Esophagus squamous epithelium (tissue), 5 donors: ENCODE measurements at places on chromosomes 13 and 19.

GRCh38 chr13:113145911-113146598 lies 12.4 kb upstream of the PROZ start:
- DNase-seq = no peak

DNA sequence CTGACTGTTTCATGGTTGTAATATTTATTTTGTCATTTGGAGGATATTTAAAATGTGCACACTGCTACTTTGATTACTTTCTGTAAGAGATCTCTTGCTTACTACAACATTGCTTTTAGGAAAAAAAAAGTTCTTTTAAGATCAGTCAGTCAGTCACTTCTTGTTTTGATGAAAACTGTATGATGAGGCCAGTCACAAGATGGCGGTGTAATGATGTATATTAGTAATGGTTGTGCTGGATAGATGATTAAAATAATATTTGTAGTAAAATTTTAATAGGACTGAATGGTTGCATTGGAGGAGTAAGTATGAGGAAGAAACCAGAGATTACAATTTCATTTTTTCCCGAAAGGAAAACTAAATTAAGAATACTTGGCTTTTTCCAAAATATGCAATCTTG lies 2411.1 kb downstream of the PCDH9 start:
- DNase-seq = no peak

- no peak for DNase-seq
Measured at GRCh38 chr13:27905650-27906049, 14.2 kb upstream of the PDX1 start.

DNA sequence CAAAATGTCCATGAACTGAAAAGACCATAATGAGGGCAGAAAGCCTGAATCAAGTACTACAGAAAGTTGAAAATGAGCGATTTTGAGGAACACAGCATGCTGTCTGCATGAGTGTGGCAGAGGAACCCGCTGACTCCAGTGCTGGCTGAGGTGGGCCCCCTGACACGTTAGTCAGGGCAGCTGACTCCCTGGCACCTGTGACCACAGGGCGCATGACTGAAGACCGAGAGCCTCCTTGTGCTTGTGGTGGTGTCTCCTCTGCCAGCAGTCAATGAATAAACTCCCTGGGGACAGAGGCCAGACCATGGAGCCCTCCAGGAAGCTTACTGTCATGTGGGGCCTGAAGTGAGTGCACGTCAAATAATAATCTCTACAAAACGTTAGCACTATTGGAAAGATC lies 38.4 kb upstream of the VSTM2B start:
- DNase-seq = no peak

GRCh38 chr19:48896191-48896720 lies 2.3 kb downstream of the TULP2 start:
- DNase-seq = no peak

DNA sequence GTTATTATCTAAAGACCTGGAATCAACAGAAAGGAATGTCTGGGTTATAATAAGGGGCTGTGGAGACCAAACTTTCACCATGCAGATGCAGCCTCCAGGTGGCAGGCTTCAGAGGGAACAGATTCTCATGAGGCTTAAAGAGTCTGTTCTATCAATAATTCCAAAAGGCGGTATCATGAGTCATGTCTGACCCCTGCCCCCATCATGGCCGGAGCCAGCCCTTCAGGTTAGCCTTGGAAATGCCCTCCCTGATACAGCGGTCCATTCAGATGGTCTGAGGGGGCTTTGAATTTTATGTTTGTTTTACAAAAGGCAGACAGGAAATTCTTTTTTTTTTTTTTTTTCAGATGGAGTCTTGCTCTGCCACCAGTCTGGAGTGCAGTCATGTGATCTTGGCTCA lies 21.7 kb upstream of the LAMP1 start:
- DNase-seq = no peak

DNA sequence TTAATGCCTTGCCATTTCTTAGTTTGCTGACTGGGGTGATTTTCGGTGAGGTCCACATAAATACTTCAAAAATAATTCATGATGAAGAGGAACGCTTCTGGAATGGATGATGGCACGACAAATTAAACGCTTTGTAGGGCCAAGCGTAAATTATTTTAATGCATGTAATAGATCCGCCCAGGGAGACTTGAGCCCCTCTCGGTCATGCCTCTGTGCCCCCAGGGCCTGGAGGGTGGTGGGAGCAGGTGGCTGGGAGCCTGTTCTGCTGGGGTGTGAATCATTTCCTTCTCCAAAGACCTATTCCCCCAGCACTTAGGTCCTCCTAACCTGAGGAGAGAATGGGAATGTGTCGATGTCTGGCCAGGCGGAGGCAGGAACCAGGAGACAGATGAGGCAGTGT lies 350.6 kb downstream of the ZNF536 start:
- DNase-seq = no peak

DNA sequence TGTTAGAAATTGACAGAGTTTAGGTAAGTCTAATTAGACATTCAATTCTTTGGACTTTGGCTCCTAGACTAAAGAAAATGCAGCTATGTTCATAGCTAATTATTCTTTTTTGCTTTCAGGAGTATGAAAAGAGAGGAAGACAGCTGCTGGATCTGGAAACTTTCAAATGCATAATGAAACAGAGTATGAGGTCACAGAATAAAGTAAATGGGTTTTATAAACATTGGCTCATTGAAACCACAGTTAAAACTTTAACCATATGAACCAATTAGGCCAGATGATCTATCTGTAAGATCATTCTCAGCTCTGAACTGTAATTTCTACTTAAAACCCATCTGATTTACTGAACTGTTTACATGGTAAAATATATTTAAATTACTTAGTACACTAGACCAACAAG lies 82.7 kb downstream of the TEX26 start:
- DNase-seq = no peak

- peak; percentile 28 for DNase-seq
Measured at GRCh38 chr19:49533551-49534488, 6.0 kb downstream of the RCN3 start.

- DNase-seq = no peak
Measured at GRCh38 chr19:43560687-43561086, 14.6 kb downstream of the XRCC1 start.

GRCh38 chr19:6639439-6639838 lies 30.5 kb downstream of the TNFSF14 start:
- DNase-seq = no peak

- DNase-seq = no peak
Measured at GRCh38 chr19:3983936-3984583, 1.2 kb downstream of the EEF2 start.

GRCh38 chr13:110885966-110886869 lies 28.7 kb downstream of the ANKRD10 start:
- DNase-seq = no peak

- DNase-seq = no peak
Measured at GRCh38 chr13:40313269-40314200, 352.9 kb downstream of the FOXO1 start.

GRCh38 chr19:40555978-40556689 lies 20.5 kb upstream of the SHKBP1 start:
- no peak for DNase-seq

DNA sequence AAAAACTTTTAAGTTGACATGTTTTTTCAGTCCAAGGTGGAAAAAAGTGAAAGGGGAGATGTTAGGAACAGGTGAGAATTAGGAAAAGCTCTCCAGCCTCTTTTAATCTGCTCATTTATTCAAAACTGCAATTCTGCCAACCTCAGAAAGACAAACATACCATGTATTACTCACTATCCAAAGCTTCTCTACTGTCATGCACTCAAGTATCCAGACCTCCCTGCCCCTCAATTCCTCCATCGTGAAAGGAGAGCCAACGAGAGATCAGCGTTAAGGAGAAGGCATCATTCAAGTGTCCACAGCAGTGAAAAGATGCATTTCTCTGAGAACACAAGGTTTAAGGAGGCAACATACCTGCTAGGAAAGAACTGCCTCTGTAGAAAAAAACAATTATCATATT lies 24.5 kb downstream of the DIAPH3 start:
- DNase-seq = no peak

GRCh38 chr19:35783469-35784434 lies 8.4 kb downstream of the ARHGAP33 start:
- no peak for DNase-seq

DNA sequence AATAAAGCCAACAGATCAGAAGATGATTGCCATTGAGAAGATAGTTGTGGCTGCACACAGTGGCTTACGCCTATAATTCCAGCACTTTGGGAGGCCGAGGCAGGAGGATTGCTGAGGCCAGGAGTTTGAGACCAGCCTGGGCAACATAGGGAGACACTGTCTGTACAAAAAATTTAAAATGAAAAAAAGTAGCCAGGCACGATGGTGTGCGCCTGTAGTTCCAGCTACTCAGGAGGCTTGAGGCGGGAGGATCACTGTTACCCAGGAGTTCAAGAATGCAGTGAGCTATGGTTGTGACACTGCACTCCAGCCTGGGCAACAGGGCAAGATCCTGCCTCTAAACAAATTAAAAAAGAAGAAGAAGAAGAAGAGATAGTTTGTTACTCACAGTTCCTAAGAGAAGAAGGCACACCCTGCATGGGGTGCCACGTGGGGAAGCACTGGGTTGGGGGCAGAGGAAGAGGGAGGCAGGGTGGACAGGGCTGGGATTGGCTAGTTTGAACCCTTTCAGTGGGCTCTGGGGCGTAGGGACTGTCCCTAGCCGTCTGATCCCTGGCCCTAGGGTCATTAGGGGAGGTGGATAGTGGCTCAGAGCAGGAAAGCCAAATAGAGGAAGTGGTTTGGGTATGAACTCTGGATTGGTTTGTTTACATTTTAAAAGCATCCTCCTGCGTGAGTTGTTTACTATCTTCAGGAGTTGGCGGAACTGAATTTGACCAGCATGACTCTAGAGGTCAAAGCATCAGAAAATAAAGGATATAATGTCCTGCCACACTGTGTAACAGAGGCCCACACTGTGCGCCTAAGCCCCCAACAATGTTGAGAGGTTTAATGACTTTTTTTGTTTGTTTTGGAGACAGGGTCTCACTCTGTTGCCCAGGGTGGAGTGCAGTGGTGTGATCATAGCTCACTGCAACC lies 60.5 kb upstream of the MEDAG start:
- DNase-seq = no peak

GRCh38 chr13:73715911-73716510 lies 418.2 kb downstream of the KLF12 start:
- no peak for DNase-seq

DNA sequence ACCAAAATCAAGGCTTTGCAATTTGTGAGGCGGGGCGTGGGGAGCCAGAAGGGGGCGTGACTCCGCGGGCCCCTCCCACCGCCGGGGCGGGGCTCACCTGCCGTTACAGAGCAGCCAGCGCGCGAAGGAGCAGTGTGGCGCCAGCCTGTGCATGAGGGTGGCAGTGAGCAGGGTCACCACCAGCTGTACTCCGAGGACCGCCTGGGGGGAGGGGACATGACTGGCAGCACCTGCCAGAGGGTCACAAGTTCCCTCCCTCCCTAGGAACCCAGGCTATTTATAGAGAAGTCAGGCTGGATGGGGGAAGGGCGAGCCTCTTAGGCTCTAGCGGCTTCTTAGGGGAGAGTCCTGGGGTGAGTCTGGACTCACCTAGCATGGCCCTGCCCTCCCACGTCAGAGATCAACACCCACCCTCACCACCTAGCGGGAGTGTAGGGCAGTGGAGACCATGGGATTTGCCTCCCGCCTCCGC lies 3.6 kb downstream of the TMEM161A start:
- no peak for DNase-seq

DNA sequence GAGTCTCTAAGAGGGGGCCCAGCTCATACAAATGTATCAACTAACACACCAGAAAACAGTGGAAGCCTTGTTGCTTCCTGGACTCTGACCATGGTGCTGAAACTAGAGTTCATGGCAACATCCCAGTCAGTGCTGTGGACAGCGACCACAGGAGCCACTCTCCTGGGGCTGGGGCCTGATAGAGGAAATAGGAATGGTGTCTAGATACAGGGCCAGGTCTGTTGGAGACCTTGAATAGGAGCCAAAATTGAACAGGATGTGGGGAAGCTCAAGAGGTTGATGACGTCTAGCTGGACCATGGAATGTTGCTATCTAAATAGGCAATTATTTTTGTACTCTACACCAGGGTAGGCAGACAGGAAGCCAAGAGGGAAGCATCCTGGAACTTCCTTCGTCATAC lies 21.7 kb downstream of the LILRB4 start:
- no peak for DNase-seq

DNA sequence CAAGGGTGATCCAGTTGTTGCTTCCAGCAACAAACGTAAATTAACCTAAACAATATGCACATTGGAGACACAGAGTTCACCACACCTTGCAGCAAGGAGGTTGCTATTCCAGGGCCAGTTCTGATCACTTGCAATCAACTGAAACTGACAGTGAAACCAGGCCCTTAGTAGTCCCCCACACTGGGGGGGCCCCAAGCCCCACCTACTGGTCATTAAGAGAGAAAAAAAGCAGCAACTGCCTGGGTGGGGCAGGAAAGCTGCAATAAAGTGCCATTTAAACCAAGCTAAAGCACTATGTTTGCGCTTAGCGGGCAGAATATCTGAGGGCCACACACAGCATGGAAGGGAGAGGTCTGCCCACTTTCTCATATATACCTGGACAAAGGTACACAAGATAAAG lies 51.5 kb downstream of the ATP7B start:
- no peak for DNase-seq

DNA sequence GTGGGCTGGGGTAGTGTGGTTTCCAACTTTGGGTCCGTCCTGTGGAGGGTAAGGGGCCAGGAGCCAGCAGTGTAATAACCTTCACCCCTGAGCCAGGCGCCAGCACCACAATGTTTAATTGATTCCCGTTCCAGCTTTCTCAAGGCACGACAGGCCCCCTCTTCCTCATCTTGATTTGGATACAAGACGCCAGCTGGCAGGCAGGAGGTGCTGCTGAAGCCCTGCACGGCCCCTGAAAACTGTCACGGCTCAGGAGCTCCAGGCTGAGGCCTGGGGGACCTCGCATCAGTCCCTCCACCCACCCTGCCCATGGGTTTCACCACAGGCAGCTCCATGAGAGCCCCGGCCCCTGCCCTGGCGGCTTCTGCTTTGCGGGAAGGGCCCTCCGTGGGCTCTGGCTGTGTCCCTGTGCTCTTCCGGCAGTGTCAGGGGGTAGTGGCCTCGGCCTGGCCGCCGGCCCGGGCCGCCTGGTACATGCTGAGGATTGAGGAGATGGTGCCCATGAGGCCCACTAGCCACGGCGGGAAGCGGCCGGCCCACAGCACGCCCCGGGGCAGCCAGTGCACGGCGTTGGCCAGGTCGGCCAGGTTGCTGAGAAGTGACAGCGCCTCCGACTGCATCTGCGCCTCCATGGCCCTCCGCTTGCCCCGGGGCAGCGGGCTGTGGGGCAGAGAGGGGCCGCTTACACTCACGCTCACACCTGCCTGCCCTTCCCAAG lies 11.9 kb downstream of the PEX11G start:
- DNase-seq = no peak
